ENCODE measurements at places on chromosomes 7 and 10.

GRCh38 chr10:109929501-109930219, 6.3 kb upstream of the XPNPEP1 start:
- no peak for DNase-seq

- no peak for DNase-seq
Measured at GRCh38 chr7:16989811-16990413, 108.1 kb upstream of the AGR3 start.

- DNase-seq: no peak
Measured at GRCh38 chr10:109765838-109766237, 157.5 kb downstream of the XPNPEP1 start.

DNA sequence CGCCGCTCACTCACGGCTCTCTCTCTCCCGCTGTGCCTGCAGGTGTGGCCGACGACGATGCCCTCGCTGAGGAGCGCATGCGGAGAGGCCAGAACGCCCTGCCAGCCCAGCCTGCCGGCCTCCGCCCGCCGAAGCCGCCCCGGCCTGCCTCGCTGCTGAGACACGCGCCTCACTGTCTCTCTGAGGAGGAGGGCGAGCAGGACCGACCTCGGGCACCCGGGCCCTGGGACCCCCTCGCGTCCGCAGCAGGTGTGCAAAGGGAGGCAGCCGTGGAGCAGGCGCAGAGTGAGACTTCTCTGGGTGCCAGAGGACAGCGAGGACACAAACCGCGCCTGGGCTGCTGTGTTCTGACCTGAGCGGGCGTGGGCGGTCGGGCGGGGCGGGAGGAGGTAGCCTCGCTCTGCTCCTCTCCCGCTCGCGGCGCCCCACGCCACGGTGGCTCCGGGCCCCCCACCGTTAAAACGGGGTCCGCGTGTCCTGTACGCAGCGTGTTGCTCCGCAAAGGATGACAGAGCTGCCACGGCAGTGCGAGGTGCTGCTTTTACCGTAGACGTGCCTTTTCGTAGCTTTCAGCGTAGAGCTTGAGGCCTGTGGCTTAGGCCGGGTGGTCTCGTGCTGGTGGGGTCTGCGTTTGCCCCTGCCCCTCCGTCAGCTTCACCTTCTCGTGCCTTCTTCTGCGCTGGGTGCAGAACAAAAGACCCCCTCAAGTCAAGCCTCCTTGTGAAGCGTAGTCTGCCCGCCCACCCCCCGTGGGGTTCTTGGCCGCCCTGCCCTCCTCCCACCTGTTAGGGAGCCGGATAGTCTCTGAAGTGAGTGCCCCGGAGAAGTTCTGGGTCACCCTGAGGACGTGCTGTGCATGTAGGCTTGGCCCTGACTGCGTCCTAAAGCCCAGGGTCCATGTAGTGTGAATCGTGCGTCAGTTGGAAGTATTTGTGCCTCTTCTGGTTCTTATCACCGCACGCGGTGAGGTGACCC, 73.2 kb downstream of the DNAJB6 start:
- DNase-seq: no peak

DNA sequence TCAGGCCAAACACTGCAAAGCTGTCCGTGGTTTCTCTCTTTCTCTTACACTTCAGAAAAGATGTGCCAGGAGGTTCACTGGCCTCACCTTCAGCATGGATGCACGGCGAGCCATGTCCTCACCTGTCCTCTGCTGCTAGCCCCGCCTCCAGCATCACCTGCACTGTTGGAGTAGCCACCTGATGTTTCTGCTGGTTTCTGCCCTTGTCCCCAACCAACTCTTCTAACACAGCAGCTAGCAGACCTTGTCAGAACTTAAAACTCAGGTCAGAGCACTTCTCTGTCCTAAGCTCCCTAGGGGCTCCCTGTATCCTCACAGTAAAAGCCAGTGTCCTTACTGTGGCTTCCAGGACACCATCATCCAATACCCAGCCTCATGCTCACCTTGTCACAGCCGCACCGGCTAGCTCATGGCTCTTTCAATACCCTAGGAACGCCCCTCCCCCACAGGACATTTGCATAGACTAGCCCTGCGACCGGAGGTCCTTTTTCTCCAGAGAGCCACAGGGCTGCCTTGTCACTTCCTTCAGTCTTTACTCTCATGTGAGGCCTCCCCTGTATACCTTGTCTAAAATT, 15.2 kb downstream of the PALD1 start:
- DNase-seq: no peak

DNA sequence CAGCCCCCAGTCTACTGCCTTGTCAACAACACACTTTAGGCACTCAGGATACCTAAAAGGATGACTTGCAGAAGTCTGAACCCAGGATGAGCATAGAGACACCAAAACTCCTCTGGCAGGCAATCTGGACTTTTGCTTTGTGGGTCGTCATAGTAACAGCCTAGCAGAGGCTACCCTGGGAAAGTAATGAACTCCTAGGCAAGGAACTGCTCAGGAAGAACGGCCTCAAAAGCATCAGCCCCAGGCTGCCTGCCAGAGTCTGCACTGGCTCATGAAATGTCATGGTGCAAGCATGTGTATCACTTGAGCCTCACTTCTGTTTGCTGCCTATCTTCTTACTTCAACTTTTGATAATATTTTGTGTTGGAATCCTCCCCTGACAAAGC, 715.1 kb downstream of the GRID1 start:
- no peak for DNase-seq

DNA sequence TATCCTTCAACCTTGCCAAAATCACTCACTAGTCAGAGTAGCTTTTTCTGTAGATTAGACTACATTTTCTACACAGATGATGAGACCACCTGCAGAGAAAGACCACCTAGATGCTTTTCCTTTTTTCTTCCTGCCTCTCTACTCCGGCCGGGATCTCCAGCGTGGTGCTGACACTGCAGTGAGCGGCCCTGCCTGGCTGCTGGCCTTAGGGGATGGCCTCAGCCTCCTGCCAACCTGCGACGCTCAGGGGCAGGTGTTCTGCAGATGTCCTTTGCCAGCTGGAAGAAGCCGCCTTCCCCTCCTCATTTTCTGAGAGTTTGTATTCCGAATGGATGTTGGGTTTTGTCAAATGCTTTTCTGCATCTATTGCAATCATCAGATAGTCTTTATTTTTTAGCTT, 43.5 kb upstream of the NKX6-2 start:
- no peak for DNase-seq

DNA sequence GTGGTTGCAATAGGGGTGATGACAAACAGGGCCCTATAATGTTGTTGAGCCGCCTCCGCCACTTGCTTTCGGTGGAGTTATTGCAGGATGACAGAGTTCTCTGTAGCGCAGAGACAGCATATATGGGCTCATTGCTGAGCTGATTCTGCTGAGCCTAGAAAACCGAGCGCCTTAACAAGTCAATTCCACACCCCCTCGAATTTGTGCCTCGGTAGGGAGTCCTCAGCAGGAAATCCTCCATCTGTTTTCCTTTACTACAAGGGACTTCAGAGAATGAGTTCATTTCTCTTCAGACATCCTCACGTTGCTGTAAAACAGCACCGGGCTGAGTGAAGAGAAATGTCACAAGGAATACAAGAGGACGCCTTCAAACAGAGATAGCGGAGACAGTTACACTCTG, 90.7 kb upstream of the KIAA1217 start:
- DNase-seq: peak; percentile 62

- no peak for DNase-seq
Measured at GRCh38 chr10:35910234-35910633, 268.1 kb upstream of the FZD8 start.

GRCh38 chr7:140275069-140275965, 98.5 kb upstream of the KDM7A start:
- DNase-seq: no peak

DNA sequence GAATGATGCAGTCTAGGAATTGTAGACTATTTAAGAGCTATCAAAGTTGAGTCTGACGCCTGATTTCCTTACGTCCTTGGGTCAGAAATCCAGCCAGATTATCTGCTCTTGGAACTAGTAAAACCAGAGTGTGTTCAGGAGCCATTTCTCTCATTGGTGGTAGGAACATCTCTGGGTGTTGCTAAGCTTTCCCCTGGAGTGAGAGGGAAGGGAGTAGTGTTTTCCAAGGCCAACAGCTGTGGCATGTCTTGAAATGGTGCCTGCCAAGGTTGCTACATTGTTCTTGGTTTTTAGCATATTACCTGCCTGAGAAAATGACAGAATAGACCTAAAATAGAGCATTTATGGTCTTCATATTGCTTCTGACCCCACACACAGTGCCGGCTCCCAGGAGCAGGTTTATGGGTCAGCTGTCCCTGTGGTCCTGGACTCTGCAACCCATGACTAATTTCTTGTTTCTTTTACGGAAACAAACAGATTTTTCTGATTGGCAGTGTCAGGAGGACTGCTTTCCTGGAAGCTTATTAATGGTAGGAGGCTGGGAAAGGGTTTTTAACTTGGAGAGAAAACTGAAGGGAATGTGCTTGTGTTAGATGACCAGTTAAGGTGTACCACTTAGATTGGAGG, 17.5 kb downstream of the GBF1 start:
- DNase-seq: no peak

GRCh38 chr10:52525761-52526160, 211.7 kb downstream of the DKK1 start:
- no peak for DNase-seq

- DNase-seq: no peak
Measured at GRCh38 chr10:61882621-61883370, 18.7 kb upstream of the ARID5B start.

DNA sequence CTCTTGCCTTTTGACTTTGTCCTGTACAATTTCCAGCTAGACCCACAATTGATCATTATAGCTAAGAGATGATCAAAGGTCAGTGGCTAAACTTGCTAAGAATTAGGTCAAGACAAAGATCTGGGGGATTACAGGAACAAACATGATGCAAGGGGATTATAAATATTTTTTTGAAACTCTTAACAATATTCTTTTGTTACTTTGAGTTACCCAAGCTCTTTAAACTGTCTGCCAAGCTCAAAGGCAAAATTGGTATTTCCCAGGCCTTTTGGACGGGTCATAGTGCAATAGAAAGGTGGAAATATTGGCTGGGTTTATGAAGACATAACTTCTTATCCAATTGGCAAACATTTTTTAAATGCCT, 23.4 kb downstream of the TBXAS1 start:
- no peak for DNase-seq

GRCh38 chr10:70376436-70377378, 5.7 kb downstream of the LRRC20 start:
- DNase-seq: no peak

DNA sequence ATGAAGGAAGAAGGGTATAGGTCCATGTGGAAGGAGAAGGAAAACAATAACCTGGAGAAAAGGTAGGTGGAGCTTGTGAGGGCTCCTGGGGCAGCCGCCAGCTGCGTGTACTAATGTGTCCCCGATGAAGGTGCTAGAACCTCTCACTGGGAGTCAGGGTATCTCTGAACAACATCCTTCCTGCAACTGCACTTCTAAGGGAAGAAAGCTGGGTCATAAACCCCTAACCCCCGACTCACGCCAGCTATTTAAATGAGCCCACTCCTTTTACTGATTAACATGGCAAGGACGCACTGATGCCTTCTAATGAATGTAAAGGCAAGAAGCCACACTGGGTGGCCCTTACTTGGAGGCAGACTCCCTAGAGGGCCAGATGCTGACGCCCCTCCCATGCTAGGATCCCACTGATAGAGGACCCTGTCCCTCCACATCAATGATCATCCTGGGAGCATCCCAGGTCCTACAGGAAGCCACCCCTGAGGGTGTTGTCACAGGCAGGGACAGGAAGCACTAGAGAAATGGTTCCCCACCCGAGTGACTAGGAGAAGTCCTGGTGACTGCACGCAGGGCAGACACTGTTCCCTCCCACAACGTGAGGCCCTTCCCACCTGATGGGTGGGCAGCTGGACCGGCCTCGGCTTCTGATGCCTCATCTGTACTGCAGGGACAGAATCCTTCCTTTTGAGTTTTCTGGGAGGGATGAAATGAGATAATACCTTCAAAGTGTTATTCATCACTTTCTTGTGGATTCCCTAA, 20.4 kb downstream of the JCAD start:
- no peak for DNase-seq

DNA sequence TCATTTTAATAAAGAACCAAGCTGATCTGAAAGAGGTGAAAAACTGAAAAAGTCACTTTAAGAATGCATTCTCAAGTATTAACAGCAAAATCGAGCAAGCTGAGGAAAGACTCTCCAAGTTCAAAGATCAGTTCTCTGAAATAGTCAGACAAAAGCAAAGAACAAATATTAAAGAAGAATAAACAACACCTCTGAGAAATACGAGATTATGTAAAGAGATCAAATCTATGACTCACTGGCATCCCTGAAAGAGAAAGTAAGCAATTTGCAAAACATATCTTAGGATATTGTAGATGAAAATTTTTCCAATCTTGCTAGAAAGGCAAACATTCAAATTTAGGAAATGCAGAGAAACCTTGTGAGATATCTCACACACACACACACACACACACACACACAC, 138.4 kb upstream of the HGF start:
- DNase-seq: no peak

DNA sequence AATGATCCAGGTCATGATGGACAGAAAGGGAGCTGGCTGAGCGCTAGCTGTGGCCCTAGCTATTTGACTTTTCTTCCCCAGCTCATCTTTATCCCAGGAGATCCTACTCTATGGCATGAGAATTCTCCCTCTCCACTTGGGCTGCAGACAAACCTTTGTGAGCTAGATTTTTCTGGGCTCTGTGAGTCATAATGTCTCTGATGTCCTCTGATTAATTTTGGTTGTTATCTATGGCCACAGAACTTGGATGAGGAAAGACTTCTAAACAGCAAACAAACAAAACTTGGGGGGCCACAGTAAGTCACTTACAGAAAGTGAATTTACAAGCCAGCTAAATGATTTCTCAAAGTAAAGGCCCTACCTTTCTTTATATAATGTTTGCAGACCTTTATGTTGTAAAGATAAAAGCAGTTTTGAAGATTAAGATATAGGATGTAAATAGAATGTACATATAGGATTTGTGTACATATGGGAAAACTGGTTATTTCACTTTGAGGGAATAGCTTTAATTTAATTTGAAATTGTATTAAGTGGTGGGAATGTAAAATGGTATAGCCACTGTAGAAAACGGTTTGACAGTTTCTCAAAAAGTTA, 10.4 kb downstream of the ABLIM1 start:
- DNase-seq: no peak

GRCh38 chr10:15096661-15097010, 519 bp upstream of the RPP38 start:
- DNase-seq: no peak

GRCh38 chr7:126689037-126689436, 563.7 kb downstream of the GRM8 start:
- DNase-seq: no peak

DNA sequence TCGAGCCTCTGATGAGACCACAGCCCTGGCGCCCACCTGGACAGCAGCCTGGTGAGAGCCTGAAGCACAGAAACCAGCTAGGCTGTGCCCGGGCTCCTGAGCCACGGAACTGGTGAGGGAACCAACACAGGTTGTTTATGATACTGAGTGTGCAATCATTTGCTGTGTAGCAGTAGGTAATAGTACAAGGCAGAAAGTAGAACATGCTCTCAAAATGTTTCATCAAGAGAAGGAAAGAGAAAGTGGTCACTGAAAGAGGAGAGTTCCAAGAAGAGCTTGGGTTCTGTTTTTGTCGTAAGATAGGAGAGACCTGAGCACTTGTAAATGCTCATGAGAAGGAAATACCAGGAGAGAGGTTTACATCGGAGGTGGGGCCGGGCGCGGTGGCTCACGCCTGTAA, 208.2 kb downstream of the FAM107B start:
- no peak for DNase-seq

GRCh38 chr7:12025246-12025645, 185.8 kb upstream of the TMEM106B start:
- peak; percentile 36 for DNase-seq

GRCh38 chr7:44057849-44058758, 7.3 kb downstream of the PGAM2 start:
- DNase-seq: no peak
